Natural killer cell (primary cell): ENCODE measurements at places on chromosomes 3 and 15. TPM values are rescaled to one million over a fixed set of nuclear protein-coding genes. Genes with fewer than 3 reads are reported as not detected.

GRCh38 chr3:117622171-117622841 is 912.7 kb downstream of the TUSC7 start:
- no peaks in the 10 kb centered on the region for H3K36me3 ChIP-seq
- no peak for DNase-seq
- H3K4me3 ChIP-seq: no peak overlapping the region
- H3K27me3 ChIP-seq: no peaks in the 10 kb centered on the region
- no peak overlapping the region for H3K27ac ChIP-seq

DNA sequence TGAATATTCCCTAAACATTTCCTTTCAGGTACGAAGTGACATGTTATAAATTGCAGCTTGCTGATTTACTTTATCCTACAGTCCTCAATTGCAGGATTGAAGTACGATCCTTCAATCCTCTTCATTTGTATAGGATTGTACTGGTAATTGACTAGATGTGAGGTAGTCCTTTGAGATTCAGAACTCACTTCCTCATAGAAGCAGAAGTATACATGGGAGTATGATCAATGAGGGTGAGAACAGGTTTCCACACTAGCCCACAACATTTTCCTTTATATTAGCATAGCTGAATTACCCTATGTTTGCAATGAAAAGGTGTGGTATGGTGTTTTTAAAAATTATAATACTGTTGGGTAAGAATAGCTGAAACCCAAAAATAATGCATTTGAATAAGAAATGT is 160.0 kb upstream of the UMPS start:
- H3K4me3 ChIP-seq: no peak overlapping the region
- no peak overlapping the region for H3K27ac ChIP-seq
- H3K4me1 ChIP-seq: no peaks in the 10 kb centered on the region
- DNase-seq: no peak

DNA sequence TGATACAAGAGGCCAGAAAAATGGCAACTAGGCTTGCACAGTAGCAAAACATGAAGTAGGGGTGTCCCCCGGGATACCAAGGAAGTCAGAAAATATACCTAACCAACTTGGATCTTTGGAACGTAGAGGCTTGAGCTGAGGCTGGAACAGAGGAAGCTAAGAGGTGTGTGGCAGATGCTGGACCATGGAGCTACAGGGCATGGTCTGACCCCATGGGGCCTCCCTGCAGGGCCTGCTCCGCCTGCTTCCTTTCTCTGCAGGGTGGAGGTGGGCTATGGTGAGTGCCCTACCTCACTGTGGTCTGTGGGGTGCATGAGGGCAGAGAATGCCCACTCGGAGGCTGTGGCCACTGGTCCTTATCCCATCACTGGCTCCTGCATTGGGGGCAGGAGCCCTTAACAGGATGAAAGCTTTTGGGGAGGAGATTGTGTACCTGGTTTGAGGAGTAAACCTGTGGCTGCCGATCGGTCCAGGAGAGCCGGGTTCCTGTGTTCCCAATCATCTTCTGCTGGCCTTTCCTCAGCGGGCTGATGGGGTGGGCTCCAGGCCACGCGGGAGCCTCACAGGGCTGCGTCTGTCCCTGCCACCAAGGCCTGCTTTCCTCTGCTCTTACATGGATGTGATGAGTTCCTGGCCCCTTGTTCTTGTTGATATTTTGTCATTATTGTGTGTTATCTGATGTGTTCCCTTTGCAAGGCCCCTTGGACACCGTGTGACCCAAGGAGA is 96.8 kb downstream of the OCA2 start:
- no peaks in the 10 kb centered on the region for H3K4me1 ChIP-seq
- H3K27ac ChIP-seq: no peak overlapping the region
- no peaks in the 10 kb centered on the region for H3K27me3 ChIP-seq
- no peak overlapping the region for H3K4me3 ChIP-seq

DNA sequence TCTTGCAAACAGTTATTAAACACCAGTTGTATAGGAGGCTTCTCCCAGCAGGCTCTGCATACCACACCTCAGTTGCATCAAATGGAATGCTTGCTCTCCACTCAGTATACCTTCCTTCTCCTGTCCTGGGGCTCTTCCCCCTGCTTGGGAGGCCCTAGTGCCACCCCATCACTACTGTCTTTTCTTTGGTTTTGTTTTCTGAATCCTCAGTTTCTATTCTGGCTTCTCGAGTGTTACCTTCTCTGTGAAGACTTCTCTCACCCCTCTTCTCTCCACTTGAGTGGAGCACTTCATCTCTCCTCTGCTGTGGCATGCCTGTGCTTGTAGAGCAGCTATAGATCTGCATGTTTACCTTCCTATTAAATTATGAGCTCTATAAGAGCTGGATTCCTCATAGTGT is 75.7 kb upstream of the TPRG1 start:
- H3K27ac ChIP-seq: no peak overlapping the region
- no peaks in the 10 kb centered on the region for H3K27me3 ChIP-seq
- H3K4me3 ChIP-seq: no peak overlapping the region
- no peak for DNase-seq
- no peaks in the 10 kb centered on the region for H3K36me3 ChIP-seq

DNA sequence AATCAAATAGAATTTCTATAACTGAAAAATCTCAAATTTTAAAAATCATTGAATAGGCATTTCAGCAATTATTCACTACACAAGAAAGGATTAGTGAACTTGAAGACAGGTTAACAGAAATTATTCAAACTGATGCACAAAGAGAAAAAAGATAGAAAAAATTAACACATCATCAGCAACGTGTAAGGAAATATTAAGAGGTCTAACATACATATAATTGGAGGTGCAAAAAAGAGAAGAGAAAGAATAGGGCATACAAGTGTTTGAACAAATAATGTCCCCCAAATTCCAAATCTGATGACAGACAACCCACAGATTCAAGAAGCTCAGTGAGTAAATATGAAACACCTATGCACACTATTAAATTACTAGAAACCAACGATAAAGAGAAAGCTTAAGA is 57.1 kb downstream of the FBXL2 start:
- no peaks in the 10 kb centered on the region for H3K36me3 ChIP-seq
- DNase-seq: no peak
- H3K27ac ChIP-seq: no peak overlapping the region
- no peaks in the 10 kb centered on the region for H3K4me1 ChIP-seq

- no peaks in the 10 kb centered on the region for H3K36me3 ChIP-seq
- no peaks in the 10 kb centered on the region for H3K4me1 ChIP-seq
- peaks cover 2% of the 10 kb centered on the region for H3K27me3 ChIP-seq
- no peak overlapping the region for H3K27ac ChIP-seq
- H3K4me3 ChIP-seq: no peak overlapping the region
- DNase-seq: no peak
Measured at GRCh38 chr3:87856126-87856525, 202.7 kb downstream of the CGGBP1 start.

CMTM7 gene
- 4.1 TPM for total RNA-seq

FRMD5 gene
- total RNA-seq: not detected

PCNP gene
- total RNA-seq: 119 TPM

CFAP92 gene
- total RNA-seq: 0.43 TPM
